CD4-positive, CD25-positive, alpha-beta regulatory T cell (primary cell): ENCODE measurements at places on chromosomes 6 and 20. TPM values are rescaled to one million over a fixed set of nuclear protein-coding genes. Genes with fewer than 3 reads are reported as not detected.

NRSN1 gene
- polyA plus RNA-seq, result not detected

CLDN20 gene
- not detected for polyA plus RNA-seq

TOX2 gene
- polyA plus RNA-seq, result 5.6 TPM

LHFPL5 gene
- not detected for polyA plus RNA-seq

HLA-DQA2 gene
- polyA plus RNA-seq, result 2.2 TPM
